ENCODE measurements at places on chromosomes 5 and 9.

DNA sequence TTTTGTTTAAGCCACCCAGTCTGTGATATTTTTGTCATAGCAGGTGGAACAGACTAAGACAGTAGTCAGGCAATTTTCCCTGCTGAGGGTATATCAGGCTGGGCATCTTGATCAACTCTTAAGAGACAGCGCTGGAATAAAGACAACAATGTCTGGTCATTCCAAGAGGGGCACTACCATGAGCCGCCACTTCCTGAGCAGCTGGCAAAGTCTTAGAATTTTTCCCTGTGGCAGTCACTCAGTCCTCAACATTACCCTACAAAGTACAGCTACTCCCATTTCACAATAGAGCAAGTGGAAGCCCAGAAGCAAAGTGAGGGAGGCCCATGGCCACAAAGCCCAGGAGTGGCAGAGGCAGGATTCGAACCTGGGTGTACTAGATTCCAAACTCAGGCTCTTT lies 74.8 kb downstream of the SH3PXD2B start:
- no peak for DNase-seq

- no peak for DNase-seq
Observed at GRCh38 chr9:86557918-86558317, 203.7 kb upstream of the TUT7 start.

GRCh38 chr9:98912450-98912849 lies 31.3 kb upstream of the COL15A1 start:
- no peak for DNase-seq

DNA sequence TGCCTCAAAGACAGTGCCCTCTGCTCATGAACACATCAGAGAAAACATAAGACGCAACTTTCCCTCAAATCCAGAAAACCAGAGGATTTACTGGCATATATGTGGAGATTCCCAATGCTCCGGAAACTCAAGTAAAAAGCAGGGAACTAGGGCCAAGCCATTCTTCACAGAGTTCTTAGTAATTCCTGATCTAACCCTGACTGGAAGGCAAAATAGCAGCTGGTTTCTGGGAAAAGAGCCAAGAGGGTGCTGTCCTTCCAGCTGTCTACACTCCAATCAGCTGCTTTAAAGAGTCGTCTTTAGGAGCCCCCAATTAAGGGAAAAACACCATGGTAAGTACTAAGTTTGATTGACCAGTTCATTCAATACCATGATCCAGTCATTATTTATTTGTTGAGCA lies 49.6 kb downstream of the GNA14 start:
- no peak for DNase-seq

GRCh38 chr9:137556069-137556838 lies 4.6 kb downstream of the MRPL41 start:
- no peak for DNase-seq

GRCh38 chr9:107684224-107684623 lies 194.7 kb upstream of the KLF4 start:
- no peak for DNase-seq

- no peak for DNase-seq
Observed at GRCh38 chr9:70514273-70514672, 99.8 kb upstream of the KLF9 start.

- DNase-seq = no peak
Observed at GRCh38 chr9:16413509-16414016, 456.9 kb downstream of the BNC2 start.

- DNase-seq = peak; percentile 1
Observed at GRCh38 chr9:137439158-137439714, 1.9 kb downstream of the ENTPD8 start.

DNA sequence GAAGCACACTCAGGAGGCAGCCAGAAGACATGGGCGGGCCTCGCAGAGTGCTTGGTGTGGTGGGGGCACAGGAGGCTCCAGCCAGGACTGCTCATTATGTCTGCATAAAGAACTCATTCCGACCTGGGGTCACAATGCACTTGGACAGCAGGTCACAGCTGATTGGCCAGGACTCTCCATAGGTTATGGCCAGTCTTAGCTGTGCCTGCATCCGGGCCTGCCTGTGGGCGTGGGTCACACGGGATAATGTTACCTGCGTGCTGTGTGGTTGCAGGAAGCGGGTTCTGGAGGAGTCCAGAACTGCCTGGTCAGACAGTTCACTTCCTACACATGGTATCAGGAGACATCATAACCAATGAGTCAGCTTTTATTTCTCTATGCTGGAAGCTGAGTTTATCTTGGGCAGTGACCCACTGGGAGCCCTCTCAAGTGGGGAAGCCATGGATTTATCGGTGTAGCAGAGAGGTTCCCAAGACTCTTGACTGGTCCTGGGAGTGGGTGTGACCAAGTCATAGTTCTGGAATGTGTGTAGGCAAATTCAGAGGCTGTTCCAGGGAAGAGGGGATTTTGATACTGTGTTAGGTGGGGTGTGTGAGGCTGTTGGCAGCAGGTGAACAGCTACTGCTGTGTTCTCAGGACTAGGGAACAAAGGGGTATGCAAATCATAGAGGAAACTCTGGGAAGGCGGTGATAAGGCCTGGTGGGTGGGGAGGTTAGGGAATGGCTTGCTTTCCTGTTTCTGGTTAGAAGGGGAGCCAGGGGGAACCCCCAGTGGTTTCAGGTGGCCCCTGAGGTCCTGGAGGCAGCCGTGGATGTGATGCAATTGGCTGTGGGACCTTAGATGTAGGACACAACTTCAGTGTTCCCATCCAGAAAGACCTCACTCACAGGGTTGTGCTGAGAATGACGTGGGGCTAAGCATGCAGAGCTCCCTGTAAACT lies 51.3 kb downstream of the ARHGEF37 start:
- DNase-seq = peak; percentile 29

DNA sequence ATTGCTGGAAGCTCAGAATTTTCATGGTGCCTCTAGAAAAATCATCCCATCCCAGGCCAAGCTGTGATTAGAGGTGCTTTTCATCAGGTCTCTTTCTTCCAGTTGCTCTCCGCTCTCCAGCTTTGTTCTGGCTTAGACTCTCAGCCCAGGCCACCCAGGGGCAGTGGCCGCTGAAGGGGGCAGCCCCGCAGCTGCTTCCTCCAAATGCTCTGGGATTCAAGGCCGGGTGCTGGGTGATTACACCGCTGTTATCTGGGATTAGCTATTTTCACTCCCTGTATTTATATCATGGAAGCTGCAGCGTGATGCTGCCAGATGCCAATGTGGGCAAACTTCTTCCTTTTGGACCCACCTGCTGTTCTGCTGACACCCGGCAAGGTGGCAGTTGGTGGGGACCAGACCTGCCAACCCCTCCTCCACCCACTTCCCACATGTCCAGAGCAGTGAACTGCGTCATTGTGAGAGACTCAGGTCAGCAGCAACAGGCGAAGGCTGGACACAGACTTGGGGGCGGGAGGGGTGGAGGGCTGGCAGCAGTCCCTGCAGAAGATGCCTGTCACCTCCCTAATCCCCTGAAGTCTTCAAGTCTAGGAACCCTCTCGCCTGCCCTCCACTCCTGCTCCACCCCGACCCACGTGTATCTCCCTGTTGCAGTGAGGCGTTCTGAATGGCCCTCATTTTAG lies 33.9 kb upstream of the NKX2-5 start:
- peak; percentile 23 for DNase-seq

DNA sequence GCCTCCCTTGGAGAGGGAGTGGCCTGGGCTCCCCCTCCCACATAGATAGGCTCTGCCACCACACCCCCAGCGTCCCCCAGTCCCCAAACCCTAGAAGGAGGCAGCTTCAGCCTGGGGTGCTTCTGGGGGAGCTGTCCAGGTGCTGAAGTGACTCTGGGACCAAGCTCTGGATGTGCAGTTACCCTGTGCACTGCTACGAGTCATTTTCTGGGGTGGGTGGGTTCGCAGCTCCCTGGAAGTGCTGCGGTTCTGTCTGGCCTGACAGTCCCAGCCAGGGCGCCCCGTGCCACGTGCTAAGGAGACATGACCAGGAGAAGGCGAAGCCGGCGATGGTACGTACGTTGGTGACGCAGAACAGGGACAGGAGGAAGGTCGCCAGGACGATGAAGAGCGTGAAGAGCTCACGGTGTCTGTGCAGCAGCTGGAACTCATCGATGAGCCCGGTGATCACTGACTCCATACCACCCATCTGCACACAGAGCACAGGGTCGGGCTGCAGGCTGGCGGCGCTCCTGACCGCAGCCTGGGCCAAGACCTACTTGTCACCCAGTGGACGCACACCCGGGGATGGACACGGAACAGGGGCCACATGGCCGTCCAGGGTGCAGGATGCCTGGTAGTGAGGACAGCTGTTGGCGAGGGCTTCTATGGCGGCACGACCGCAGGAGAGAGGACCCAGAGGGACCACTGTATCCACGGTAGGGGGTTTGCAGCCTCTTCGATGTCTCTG lies 35.7 kb downstream of the SLC6A3 start:
- peak; percentile 83 for DNase-seq

DNA sequence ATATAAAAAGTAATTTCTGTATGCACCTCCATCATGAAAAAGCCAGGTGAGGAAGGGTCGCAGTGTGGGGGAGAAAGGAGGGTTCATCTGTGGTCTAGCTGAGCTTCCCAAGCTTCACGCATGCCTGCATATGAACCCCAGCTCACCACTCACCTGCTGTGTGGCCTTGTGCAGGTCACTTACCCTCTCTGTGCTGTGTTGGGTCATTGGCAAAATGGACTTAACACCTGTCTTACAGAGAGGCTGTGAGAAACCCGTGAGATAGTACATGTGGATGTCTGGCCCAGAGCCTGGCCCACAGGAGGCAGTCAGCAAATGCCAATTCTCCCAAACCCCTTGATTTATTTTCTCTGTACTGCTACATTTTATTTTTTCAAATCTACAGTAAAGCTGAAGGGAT lies 88.9 kb downstream of the GABBR2 start:
- DNase-seq = no peak

DNA sequence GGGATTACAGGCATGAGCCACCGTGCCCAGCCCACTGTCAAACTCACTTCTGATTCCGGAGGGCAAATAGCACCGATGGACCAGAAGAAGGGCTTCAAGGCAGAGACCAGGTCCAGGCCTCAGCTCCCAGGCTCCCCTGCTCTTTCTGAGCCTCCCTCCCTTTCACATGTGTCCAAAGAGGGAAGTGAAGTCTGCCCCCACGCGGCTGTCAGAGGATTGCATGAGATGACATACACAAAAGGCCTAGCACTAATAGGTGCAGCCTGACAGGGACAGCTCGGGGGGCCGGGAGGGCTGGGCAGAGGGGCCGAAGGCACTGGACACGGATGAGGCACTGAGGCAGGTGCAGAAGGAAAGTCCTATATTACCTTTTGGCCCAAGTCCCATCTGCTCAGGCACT lies 16.1 kb downstream of the FBP1 start:
- peak; percentile 58 for DNase-seq

DNA sequence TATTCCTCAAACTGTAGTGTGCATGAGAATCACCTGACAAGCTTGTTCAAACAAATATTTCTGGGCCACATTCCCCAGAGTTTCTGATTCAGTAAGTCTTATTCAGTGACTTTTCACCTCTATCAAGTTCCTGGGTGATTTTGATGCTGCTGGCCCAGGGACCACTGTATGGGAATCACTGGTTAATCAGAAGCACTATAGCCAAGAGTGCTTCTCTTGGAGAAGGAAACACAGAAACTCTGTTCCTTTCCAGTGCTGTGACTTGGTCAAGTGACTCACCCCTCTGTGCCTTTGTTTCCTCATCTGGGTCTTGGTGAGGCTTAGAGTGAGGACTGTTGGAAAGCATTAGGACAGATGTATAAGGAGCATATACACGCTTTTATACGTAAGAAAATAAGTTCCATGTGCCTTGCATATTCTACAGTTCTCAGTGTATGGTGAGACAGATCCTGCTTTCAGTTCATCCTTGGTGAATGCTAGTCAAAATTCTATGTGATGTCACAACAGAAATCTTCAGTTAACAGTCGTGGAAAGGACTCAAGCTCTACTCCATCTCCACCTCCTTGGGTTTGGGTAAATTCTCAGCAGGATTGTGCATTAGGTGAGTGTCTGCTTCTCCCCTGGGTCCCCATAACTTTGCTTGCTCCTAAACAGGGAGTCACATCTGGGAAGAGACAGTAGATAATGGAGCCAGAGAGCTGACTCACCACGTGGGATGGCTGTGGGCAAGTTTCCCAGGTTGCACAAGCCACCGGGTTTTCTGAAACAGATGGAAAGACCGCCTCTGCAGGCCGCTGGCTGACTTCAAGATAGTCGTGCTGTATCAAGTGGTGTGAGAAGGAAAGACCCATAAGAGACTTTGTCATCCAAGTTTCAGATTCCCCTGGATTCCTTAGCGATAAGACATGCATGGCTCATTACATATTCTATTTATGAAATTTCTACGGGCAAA lies 117.0 kb downstream of the NXNL2 start:
- DNase-seq = no peak

DNA sequence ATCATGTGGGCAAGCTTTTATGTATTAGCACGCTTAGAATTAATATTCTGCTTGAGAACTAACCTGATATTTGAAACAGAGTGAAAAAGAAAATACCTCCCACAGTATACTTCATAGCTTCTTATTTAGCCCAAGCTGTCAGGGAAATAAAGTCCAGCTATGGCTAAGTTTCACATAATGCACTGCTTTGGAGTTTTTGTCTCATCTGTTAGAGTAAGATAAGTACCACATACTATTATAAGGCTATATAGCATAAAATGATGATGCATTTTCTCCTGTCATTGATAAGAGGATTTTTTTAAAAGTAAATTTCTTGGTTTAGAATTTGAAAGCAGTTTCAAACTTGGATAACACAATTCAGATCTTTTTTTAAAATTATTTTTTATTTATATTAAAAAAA lies 2.4 kb upstream of the ANKDD1B start:
- DNase-seq = no peak

DNA sequence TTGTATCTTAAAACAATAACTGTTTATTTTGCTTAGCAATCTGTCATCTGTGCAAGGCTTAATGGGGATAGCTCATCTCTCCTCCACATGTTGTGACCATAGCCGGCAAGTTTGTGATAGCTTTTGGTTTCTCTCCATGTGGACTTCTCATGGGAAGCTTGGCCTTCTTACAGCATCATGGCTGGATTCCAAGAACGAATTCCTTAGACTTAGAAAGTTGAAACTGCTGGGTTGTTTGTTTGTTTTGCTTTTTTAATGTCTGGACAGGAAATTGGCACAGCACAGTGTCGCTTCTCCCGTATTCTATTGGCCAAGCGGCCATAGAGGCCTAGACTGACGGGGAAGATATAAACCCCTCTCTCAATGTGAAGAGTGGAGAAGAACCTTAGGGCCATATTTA lies 61.0 kb upstream of the PRDM9 start:
- DNase-seq = no peak

DNA sequence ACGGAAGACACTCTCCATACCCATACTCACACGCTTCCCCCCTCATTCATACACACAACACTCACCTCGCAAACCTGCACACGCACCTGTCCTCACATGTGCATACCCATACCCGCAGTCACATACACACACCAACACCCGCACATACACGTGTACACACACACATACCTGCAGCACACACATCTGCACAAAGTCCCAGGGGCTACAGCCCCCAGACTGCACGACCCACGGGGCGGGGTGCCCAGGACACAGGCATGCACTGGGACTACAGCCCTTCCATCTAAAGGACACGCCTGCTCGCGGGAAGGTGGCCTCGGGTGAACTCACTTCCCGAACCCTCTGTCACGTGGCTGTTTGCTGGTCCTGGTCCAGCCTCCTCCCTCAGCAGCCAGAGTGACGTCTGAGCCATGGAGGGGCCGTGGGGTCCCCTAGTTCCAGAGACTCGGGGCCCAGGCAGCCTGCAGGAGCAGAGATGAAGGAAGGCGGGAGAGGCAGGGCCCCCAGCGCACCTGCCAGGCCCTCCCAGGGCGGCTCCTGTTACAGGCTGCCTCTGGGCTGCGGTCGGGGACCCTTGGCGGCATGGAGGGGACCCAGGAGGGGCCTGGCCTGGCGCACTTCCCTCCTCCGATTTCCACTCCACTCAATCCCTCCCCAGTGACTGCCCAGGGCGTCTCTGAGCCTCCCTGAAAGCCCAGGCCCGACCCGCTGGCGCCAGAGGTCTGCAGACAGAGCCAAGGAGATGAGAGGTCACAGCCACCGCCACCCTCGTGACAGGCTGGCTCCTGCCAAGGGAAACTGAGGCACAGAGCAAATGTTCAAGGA lies 8.1 kb downstream of the SLC12A7 start:
- no peak for DNase-seq
